ENCODE measurements at places on chromosomes 16 and 17. TPM values are rescaled to one million over a fixed set of nuclear protein-coding genes. Genes with fewer than 3 reads are reported as not detected.
A peak's percentile ranks its signal among the peaks of the same experiment; 100 is the strongest.

The TMEM98 gene
- total RNA-seq = 19.2 TPM

The WNT9B gene
- 0.74 TPM for total RNA-seq

The FAAP100 gene
- total RNA-seq = 25.5 TPM

The CCL7 gene
- 1.3 TPM for total RNA-seq

The HSD17B1 gene
- 3.2 TPM for total RNA-seq

DNA sequence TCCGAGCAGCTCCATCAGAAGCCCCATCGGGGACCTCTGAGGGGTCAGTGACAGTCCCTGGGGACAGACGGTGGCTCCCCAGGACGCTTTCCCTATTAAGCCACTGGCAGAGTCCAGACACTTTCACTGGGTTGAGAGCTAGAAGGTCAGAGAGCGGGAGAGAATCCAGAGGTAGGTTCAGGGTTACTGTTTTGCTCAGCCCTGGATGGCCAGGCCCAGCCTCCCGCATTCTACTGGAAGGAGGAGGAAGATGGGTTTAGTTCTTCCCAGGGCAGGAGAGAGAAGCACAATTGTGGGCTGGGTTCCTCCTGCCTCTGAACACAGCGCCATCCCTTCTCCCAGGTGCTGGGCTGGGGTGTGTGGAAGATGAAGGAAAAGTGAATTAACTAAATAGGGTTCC, 452.8 kb downstream of the SLC39A11 start:
- no peak for DNase-seq

DNA sequence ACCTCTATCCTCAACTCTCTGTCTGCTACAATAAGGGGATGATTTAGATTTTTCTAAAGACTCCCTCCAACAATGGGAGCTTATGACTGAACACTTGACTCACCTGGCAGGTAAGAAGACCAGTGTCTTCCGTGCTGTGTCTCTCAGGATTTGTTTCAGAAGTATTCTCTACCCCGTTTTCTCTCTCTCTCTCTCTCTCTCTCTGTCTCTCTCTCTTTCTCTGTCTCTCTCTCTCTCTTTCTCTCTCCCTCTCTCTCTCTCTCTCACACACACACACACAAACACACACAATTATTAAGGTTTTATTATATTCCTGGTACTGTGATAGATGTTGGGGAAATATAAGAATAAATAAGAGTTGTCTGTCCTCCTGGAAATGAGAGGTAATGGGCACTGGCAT, 263.9 kb downstream of the TOX3 start:
- no peak for DNase-seq

- DNase-seq = no peak
Observed at GRCh38 chr16:56351481-56351880, 73.9 kb downstream of the AMFR start.

DNA sequence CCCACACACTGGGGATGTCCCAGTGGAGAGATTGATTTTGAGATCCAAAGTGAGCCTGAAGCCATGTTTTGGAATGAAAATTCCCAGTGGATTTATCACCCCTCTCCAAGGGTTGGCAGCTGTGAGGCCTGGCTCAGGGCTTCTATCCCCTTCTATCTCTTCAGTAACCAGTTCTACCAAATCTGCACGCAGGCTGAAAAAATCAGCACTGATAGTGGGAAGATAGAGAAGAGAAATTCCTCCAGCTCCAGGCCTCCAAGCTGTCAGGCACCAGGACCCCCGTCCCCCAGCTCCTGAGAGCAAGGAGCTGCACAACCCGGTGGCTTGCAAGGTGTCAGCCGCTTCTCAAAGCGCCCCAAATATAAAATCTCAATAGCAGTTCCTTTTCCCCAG, 1.0 kb downstream of the FLOT2 start:
- DNase-seq = no peak

GRCh38 chr16:17998996-17999395, 337.5 kb downstream of the NPIPA8 start:
- no peak for DNase-seq

DNA sequence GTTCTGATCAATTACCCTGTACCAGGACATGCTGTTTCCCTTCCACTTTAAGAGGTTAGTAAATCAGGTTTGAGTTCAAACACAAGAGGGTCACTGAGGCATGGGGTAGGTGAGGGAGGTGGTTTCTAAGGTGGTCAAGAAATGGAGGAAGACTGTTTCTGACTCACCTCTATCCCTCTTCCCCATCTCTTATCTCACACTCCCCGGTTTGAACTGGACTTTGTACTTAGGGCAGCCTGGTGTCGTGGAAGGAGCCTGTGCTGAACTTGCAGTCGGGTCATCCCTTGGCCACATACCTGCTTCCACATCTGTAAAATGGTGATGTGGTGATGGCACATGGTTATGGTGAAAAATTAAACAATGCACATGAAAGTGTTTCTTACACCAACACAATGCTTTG, 17.2 kb upstream of the TMEM98 start:
- DNase-seq = no peak

- DNase-seq = no peak
Observed at GRCh38 chr16:87561200-87562105, 40.9 kb upstream of the JPH3 start.

DNA sequence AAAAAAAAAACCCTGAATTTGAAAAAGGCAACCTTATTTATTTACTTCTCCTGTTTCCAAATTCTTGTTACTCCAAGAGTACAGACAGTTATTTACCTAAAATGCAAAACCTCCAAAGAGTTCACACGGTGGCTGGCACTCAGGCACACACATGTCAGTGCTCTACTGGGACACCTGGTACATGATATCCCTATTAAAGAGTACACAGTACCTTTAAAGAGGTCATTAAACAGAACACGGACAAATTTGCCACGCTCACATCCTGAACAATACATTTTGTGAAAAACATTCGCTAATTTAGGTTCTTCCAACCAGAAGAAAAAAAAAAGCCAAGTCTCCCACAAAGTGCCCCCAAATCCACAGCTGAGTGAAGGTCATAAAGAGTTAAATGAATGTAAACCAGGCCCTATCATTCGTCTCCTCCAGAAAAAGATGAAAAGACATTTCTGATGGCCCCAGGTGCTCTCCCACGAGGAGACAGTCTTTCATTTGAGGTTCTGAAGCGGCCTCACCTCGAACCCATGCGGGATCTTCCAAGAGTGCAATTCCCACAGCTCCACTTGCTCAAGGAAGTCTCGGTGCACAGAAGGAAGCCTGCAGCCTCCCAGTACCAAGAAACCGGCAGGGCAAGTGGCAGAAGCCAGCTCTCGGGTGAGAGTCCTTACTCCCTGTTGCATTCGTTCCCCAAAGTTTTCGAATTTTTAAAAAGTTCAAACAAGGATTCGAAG, 993 bp downstream of the ERN1 start:
- no peak for DNase-seq

- no peak for DNase-seq
Observed at GRCh38 chr17:69525920-69526841, 111.7 kb downstream of the MAP2K6 start.

GRCh38 chr17:45384789-45385262, 47.8 kb downstream of the ARHGAP27 start:
- DNase-seq = no peak

GRCh38 chr17:67594115-67594880, 123.4 kb upstream of the NOL11 start:
- DNase-seq = peak; percentile 3

- no peak for DNase-seq
Observed at GRCh38 chr17:6470146-6470718, 26.0 kb downstream of the PIMREG start.

DNA sequence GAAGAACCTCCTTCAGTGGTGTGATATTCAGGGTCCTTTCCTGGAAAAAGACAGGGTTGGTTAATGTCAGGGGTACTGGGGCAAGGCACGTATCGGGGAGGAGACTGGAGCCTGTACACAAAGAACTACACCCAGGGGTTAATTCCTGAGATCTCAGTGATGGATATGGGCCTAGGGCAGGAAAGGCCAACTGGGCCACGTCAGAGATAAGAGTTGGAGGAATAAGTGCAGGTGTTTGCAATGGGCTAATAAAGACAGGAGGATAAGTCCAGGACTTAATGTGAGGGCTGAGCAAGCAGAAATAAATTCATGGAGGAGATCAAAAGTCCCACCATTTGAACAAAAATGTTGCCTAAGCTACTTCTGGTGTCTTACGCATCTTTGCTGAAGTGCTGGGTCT, 10.4 kb upstream of the HERPUD1 start:
- peak; percentile 68 for DNase-seq

Data from mesenteric fat pad (tissue), 1 donor.